ENCODE measurements at places on chromosomes 5 and 9. TPM values are rescaled to one million over a fixed set of nuclear protein-coding genes. Genes with fewer than 3 reads are reported as not detected.

DNA sequence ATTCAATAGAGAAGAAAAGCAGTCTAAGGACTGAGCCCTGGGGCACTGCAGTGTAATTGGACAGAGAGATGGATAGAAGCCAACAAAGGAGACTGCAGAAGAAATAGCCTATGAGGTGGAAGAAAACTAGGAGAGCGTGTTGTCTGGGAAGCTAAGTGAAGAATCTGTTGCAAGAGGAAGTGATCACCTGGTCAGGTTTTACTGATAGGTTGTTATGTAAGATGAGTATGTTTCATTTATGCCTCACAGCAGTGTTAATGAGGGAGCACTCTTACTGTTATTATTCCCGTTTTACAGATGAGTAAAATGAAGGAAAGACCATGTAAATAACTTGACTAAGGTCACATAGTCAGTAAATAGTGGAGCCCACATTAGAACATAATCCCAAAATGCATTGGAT is 80.0 kb upstream of the GRHPR start:
- no peak for DNase-seq

- DNase-seq, result no peak
These were observed 488.7 kb upstream of the MEF2C start for GRCh38 chr5:89371646-89372045.

- DNase-seq, result no peak
These were observed 4.5 kb downstream of the ABCA2 start for GRCh38 chr9:137023583-137023991.

GRCh38 chr5:30894811-30895210 is 298.7 kb upstream of the CDH6 start:
- DNase-seq, result peak; percentile 89

GRCh38 chr9:114823441-114823840 is 17.6 kb upstream of the TNFSF15 start:
- DNase-seq, result no peak

The SPAAR gene
- polyA plus RNA-seq, result 0.24 TPM

- DNase-seq, result peak; percentile 60
These were observed 404.0 kb downstream of the EBF1 start for GRCh38 chr5:158695595-158696330.

GRCh38 chr5:150152636-150153462 is 2.8 kb downstream of the PDGFRB start:
- peak; percentile 78 for DNase-seq

DNA sequence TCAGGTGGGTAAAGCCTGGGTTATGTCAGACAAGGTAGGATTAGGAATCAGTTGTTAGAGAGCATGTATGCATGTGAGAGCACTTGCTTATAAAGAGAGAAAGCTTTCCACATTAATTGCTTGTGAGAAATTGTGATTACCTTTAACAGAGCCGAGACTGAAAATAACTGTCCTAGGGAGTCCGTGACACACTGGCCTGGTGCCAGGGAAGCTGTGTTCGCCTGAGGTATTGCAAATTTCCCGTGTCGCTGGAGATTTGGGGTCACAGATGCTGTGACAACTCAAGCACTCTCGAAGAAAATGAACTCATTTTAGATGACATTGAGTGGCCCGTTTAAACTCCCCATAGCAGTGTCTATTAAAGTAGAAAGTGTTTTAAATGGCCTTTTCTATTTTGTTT is 9.6 kb downstream of the SLC1A1 start:
- DNase-seq, result no peak

DNA sequence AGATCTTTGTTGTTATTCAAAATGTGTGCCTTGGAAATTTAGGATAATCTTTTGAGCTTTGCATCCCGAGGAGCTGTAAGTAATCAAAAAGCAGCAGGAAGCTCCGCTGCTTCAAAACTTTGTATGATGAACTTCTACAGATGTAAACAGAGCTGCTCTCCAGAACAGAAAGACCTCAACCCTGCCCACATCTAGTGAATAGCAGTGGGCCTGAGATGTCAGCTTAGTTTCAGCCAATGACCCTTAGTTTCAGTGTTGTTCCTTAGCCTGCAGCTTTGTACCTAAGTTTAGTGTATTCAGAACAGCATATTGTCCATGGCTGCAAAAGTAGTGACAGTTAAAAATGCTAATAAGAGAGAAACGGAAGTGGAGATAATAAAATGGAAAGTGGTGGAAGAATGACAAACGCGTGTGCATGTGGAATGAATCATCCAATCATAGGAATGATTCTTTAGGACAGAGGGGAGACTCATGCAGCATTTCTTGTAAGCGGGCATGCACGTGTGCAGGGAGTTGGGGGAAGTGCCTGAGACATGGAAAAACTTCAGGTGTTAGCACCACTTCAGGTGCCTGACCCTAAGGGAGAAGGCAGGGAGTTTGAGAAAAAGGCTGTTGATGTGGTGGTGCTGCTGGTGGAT is 24.9 kb downstream of the SNX24 start:
- peak; percentile 56 for DNase-seq
